Keratinocyte (primary cell): ENCODE measurements at places on chromosomes 3 and 15.

DNA sequence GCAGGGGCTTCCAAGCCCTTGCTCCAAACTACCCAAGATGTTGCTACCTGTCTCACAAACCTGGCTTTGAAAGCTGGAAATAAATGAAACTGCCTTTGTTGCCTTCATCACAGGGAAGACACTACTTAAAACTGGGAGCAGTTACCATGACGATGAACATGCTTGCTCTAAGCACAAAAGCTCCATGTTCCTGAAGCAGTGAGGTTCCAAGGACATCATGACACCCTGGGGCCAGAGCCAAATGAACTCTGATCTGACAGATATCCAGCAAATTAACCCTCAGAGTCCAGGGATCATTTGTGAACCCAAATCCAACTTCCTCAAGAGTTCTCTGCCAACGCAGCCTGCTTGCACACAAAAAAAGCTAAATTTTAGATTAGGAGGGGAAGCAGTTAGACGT is 10.7 kb downstream of the TRAIP start:
- H3K36me3 ChIP-seq: no peaks in the 10 kb centered on the region
- no peak overlapping the region for H3K27ac ChIP-seq
- no peak for DNase-seq

GRCh38 chr3:16801698-16802097 is 83.1 kb upstream of the PLCL2 start:
- no peaks in the 10 kb centered on the region for H3K36me3 ChIP-seq
- no peaks in the 10 kb centered on the region for H3K27me3 ChIP-seq
- H3K4me3 ChIP-seq: no peak overlapping the region
- no peaks in the 10 kb centered on the region for H3K4me1 ChIP-seq
- H3K27ac ChIP-seq: no peak overlapping the region

DNA sequence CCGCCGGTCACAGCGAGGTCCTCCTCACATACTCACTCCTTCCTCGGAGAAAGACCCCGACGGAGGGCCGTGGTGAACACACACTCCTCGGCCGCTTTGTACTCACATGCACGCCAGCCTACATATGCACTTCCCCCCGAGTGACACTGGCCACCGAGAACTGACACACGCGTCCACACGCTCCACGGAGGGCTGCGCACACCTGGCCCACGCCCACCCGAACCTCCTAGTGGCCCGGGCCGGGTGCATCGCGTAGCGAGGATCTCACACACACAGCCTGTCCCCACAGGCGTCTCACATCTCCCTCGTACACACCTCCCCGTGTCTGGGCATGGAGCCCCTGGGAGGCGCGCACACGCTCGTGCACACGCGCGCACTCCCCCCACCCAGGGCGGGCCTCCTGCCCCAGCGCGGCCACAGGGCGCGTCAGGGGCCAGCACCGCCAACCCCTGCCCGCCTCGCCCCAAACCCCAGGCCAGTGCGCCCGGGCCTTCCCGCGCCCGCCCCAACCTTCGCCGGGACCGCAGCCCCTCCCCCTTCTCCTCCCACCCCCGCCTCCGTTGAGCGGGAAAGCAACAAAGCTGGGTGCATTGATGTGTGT is 411 bp upstream of the C3orf70 start:
- no peak for DNase-seq
- H3K4me3 ChIP-seq: peak overlapping the region; percentile 54
- no peaks in the 10 kb centered on the region for H3K4me1 ChIP-seq
- no peaks in the 10 kb centered on the region for H3K36me3 ChIP-seq

GRCh38 chr15:100461049-100461448 is 67.7 kb downstream of the CERS3 start:
- H3K4me1 ChIP-seq: no peaks in the 10 kb centered on the region
- DNase-seq: no peak
- no peaks in the 10 kb centered on the region for H3K27me3 ChIP-seq
- no peak overlapping the region for H3K27ac ChIP-seq
- H3K4me3 ChIP-seq: no peak overlapping the region

DNA sequence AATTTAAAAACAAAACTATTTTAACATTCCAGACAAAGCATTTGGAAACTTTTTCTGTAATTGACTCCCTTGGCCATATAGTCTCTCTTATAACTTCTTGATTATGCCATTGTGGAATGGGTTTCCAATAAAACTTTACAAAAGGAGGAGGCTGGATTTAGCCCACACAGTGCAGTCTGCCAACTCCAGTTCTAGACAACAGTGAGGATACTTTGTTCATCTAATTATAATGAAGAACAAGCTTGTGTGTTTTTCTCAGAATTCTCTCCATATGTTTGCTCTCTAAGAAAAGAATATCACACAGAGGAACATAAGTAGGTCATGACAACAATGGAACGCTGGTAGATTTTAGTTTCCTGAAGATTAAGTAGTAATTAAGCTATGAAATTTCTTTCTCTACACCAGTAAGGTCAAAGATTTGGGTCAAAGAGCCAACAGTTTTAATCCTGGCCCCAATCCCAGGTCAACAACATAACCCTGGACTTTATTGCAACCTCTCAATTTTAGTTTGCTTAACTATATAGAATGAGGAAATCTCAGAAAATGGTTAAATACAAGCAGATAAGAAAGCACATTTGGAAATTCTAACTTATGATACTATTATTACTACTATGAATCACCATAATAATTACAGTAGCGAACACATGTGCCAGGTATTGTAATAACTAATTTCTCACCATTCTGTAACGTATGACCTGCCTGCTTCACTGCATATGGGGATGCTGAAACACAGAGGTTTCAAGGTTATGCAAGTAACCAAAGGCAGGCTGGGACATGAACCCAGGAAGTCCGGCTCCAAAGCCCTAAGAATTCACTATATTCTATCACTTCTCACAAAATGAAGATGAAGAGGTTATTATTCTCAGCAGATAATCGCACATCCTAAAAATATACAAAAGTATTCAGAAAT is 65.7 kb downstream of the TJP1 start:
- peak overlapping the region; percentile 81 for H3K27ac ChIP-seq
- peaks cover 24% of the 10 kb centered on the region for H3K4me1 ChIP-seq
- no peaks in the 10 kb centered on the region for H3K27me3 ChIP-seq

DNA sequence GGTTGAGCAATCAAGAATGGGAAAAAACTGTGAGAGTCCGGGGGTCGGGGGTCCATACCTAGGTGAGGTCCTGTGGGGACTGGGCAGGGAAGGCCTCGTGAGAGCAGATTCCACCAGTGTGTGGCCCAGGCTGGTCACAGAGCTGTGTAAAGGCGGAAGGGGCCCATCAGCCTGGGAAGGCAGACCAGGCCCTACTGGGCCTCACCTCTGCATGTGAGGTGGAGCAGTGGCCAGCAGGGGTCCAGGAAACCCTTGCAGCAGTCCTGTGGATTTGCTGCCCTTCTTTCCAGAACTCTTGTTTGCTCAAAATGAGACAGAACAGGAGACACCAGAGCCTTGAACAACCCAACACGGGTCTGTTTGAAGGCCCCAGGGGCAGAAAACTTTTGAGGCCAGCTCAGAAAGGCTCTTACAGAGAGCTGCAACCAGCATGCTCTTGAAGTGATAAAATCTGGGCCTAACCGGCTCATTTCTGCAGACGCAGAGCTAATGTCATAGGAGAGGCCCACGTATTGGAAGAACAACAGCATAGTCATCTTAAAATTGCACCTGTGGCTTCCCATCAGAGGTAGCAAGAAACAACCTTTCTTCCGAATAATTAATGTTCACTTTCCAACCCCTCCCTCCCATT is 30.3 kb upstream of the HHATL start:
- peaks cover 6% of the 10 kb centered on the region for H3K27me3 ChIP-seq
- no peak overlapping the region for H3K27ac ChIP-seq
- DNase-seq: no peak
- no peaks in the 10 kb centered on the region for H3K4me1 ChIP-seq

- H3K36me3 ChIP-seq: no peaks in the 10 kb centered on the region
- DNase-seq: no peak
- H3K27me3 ChIP-seq: no peaks in the 10 kb centered on the region
Observed at GRCh38 chr3:15206662-15207576, 873 bp downstream of the CAPN7 start.

DNA sequence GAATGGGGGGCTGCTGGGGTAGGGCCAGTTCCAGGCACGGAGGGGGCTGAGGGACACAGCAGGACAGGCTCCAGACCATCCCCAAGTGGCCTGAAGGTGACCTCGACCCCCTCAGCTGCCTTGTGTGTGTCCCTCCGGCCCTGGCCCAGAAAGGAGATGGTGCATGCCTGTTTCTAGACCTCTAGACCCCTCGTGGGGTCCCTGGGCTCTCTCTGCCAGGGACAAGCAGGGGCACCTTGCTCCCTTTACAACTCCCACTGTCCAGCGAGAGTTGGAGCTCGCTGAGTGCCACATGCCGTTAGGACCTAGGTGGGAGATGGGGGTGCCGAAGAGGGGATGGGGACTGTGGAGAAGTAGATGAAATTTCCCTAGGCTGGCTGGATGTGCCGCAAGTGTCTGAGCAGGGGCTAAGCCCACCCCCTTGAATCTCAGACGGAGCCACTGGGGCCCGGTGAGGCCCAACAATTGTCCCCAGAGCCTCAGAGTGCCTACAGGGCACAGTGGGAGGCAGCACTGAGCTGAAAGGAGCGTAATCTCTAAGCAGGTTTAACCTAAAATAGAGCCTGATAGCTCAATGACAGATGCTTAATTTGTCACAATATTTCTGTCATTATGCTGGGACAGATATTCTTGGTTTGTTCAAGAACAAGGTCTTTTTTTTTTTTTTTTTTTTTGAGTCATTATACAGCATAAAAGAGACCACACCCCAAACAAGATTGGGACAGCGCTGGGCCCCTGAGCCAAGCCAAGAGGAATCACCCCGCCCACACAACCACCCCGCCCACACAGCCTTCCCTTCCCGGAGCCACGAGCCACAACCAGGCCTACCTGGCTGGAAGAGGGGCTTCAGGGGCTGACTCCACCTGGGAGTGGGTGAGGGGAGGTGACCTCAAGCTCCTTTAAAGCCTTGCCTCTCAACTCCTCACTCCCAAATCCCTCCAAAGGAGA is 23.6 kb upstream of the KLF13 start:
- no peaks in the 10 kb centered on the region for H3K36me3 ChIP-seq
- no peak overlapping the region for H3K27ac ChIP-seq
- H3K27me3 ChIP-seq: peaks cover 22% of the 10 kb centered on the region
- H3K4me1 ChIP-seq: peaks cover 6% of the 10 kb centered on the region
- H3K4me3 ChIP-seq: no peak overlapping the region
